Left forelimb (tissue), 1 donor: ENCODE measurements at places on chromosomes 7 and 10.

DNA sequence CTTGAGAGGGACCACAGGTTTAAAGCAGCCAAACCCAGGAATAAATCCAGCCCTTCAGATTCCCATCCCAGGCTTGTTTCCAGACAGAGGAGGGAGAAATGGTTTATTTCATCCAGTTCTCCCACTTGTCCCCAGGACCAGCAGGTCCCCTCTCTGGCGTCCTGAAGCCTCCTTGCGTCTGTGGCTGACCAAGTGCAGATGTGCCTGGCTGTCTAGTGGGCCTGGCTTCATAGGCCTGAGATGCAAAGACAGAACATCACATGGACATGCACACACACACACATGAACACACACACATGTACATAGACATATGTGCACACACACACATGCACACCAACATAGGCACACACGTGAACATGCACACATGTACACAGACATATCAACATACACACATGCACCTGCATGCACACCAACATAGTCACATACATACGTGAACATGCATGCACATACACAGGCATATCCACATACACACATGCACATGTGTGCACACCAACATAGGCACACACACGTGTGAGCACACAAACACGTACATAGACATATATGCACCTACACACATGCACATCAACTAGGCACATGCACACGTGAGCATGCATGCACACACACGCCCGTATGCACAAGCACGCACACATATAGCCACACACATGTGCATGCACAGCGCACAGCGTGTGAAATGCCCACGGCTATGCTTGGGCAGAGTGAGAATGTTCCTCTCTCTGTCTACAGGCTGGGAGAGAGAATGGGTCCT is 10.7 kb downstream of the FOXL3 start:
- no peak for DNase-seq

DNA sequence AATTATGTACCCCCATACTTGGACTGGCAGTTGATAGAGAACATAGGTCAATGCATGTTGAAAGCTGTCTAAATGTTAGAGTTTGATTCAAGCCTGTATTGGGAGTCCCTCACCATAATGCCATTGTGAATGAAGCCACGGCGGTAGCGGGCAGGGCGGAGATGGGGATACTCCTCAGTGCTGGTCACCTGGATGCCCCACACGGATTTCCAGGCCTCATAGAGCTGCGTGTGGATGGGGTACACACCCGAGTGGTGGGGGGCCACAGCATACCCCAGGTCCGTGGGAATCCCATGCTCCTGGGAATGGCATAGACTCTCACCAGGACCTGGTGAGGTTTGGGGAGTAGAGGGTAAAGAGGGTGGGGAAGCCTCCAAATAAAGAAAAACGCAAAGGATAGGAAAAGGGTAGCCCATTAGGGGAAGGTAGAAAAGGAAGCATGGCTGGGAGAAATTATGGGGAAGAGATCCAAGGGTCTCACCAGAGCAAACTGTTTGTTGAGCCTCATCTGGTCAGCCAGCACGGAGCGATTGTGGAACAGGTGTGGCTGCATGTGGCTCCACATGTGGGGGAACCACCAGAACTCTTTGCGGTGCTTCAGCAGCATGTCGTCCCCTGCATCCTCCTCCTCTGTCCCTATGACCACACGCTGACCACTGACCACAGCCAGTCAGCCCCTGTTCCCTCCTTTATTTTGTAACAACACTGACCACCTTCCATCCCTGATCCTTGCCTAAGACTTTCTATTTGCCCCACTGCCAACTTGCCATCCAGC is 5.0 kb downstream of the NDST2 start:
- DNase-seq, result no peak

DNA sequence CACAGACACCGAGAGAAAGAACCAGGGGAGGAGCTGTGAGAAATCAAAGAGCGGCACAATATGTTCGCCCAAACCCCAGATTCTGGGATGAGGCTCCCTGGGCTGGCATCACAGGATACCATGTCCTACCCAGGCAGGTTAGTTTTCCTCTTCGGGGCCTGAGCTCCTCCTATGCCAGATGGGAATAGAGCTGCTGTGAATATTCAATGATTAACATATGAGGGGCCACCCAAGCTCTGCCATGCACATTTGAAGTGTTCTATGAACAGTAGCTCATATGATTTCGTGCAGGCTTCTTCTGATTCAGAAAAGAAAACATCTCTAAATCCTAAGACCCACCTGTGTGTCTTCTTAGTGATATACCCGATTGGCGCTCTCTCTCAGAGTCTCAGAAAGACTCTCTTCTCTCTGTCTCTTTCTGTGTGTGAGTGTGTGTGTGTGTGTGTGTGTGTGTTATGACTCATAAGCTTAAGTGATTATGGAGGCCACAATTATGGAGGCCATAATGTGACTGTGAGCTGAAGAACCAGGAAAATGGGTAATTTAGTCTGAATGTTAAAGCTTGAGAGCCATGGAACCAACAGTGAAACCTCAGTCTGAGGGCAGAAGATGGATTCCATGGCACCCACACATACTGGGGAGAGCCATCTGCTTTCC is 220.5 kb downstream of the KLF6 start:
- DNase-seq, result no peak

GRCh38 chr7:155477476-155477875 is 19.5 kb downstream of the EN2 start:
- DNase-seq, result no peak

GRCh38 chr7:27535795-27536194 is 126.9 kb downstream of the HIBADH start:
- no peak for DNase-seq

DNA sequence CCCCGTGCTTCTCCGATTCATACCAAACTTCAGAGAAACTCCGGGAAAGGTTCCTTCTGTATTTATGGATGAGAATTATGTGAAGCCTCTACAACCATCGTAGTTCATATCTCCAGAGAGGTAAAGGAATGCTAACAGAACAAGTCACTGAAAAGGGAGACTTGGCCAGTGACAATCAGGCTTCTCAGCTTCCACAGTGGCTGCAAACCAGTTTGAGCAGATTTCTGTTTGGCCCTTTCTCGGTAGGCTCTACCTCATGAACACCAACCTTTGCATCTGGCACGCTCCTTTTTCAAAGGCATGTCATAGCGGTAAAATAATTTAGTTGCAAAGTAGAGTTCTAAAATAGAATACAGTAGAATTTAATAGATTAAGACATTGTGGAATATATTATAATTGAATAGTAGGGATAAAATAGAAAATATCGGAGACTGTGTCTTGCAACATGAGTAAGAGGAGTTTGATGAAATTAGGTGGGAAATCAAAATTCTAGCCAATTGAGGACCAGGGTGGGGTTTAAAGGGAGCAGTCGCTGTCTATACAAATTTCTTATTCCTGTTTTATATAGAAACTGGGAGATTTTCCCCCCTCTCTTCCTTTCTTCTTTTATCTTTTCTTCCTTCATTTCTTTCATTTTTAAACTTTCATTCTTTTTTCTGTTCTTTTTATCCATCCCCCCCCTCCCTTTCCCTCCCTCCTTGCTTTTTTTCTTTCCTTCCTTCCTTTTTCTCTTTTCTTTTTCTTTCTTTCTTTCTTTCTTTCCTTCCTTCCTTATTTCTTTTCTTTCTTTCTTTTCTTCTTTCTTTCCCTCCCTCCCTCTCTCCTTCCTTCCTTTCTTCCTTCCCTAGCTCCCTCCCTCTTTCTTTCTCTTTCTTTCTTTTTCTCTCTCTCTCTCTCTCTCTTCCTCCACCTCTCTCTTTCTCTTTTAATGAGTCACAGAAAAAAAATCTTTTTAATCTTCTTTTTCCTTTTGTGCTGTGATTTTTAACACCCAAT is 161.5 kb upstream of the KLF6 start:
- no peak for DNase-seq

DNA sequence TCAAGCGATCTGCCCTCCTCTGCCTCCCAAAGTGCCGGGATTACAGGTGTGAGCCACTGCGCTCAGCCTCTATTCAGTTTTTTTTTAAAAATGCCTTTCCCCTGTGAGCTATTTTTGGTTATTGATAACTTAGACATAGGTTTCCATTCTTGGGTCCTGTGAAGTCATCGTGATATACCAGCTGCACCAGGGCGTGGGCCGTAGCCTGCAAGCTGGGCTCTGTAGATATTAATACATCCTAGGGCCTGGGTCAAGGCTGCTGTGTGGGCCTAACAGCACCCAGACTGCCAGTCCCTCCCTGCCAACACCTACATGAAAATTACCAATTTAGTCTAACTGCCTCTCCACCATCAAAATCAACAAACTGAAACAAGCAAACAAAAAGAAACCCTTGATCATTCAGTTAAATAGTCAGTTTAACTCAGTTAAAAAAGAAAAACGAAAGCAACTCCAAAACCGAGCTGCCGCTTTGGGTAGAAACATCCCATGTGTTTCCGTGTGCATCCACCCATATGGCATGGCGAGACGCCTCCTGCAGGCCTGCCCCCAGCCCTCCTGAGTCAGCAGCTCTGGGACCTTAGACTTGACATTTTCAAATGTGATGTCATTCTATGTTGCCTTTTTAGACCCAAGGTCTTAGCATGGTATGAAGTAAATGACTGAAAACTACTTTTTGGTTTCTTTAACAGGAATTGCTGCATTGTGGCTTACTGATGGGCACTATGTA is 330.2 kb downstream of the GLRX3 start:
- no peak for DNase-seq

DNA sequence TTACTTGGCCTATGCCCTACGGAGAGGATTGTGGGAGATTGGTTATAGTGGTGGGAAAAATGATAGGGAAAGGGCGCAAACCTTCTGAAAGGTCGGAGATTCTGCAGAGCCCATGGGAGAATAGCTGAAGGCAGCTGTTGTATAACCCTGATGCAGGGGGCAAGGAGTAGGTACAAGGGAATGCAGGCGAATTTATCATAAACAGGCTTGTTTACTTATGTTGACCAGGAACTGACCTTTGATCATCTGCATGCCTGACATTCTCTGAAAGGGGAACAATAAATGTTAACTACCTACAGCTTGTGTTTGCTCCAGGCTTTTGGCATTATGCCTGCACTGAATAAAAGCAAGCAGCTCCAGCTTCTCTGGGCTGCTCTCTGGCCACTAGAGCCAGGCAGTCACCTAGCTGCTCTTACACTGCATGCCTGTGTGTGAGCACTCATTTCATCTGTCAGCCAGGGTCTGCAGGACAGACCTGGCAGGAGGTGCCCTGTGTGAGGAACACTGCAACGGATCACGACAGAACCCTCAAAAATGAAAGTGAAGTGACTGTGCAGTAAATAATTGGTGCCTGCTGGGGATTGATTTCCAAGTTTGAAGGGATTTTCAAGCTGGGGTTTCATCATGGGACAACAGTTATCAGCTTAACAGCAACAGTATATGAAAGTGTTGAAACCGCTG is 31.1 kb upstream of the ABCA13 start:
- no peak for DNase-seq

DNA sequence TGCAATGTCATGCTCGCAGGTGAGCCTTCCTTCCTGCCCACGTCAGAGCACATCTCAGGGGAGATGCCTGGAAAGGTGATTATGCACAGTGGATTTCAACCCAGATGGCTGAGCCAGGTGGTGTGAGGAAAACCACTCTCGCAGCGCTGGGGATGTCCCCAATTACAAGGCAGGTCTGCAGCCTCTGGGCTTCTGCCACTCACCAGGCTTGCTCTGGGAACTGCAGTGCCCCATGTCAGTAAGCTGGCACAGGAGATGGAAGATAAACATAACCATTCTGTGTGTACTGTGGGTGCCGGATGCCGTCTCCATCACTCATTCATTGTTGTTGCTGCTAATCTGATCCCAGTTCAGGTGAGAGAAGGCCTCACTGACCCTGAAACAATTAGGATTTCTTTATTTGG is 222.9 kb upstream of the PITRM1 start:
- DNase-seq, result no peak

GRCh38 chr10:120760253-120760652 is 90.9 kb upstream of the WDR11 start:
- DNase-seq, result no peak

DNA sequence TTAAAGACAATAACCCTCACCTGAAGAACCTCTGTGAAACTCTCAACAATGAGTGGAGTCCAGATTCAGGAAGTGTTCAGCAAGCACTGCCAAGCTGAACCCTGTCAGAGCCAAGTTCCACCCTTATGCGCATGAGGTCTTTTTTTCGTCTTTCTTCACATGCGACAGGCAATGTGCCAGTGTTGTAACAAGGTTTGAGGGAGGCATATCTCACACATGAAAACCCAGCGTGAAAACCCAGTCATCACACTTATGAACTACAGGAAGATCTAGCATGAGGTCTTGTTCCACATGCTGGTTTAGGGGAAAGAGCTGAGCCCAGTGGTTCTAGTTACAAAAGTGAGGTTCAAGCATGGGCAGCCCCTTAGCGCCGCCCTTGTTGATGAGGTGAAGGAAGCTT is 49.7 kb downstream of the RABGEF1 start:
- DNase-seq, result no peak

DNA sequence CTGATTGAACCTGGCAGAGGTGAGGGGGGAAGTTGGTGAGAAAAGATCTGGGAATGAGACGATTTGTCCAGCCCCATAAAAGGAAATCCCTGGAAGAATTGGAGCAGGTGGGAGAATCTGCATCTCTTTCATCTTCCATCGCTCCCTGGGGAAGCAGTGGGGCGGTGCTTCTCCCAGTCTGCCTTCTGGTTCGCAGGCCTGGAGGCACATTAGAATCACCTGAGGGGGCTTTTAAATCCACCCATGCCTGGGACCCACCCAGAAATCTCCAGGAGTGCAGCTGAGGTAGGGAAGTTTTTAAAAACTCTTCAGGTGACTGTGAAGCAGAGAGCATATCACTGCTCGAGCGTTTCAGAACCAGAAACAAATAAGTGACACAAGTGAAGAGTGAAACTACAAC is 26.7 kb upstream of the SYPL1 start:
- no peak for DNase-seq

DNA sequence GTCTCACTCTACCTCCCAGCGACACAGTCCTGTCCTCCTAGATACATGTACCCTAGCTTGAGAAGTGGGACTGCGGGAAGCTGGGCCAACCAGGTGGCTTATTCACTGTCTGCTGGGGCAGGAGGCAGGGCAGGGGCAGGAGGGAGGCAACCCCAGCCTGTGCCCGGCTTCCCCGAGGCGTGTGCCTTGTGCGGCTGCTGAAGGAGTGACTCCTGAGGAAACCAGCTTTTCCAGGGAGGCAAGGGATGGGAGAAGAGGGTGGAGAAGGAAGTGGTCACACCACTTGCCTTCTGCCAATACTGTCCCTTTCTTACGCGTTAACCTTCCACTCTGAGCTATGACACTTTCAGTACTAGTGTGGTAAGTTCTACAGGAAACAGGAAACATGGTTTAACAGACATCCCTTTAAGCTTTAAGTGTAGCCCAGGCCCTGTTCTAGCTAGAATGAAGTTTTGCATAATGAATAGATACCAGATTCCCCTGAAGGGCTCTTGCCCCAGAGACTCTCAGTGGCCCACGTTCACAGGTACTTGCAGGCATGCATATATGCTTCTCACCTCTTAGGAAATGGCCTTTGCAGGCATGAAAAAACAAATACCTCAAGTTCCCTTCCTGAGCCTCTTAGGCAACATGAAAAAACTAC is 40.6 kb downstream of the SYPL1 start:
- DNase-seq, result no peak

- DNase-seq, result no peak
These were observed 478.9 kb downstream of the PTPRN2 start for GRCh38 chr7:158108646-158109293.

DNA sequence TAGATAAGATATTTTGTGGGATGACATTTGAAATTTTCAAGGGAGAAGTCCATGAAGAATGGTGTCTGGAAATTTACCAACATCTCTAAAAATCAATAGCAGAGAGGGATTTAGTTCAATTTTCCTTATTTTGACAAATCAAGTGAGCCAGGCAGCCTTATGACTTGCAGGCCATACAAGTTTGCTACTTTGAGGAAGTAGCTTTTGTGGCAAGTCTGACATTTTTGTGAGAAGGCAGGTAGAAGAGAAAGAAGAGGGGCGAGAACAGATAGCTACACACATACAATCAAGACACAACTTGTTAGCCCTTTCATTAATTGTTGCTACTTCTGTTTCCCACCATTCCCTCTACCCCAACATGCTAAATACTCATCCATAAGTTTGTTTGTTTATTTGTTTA is 74.5 kb upstream of the OIT3 start:
- DNase-seq, result no peak
